ENCODE measurements at places on chromosomes 2 and 18. TPM values are rescaled to one million over a fixed set of nuclear protein-coding genes. Genes with fewer than 3 reads are reported as not detected.
A peak's percentile ranks its signal among the peaks of the same experiment; 100 is the strongest.

DNA sequence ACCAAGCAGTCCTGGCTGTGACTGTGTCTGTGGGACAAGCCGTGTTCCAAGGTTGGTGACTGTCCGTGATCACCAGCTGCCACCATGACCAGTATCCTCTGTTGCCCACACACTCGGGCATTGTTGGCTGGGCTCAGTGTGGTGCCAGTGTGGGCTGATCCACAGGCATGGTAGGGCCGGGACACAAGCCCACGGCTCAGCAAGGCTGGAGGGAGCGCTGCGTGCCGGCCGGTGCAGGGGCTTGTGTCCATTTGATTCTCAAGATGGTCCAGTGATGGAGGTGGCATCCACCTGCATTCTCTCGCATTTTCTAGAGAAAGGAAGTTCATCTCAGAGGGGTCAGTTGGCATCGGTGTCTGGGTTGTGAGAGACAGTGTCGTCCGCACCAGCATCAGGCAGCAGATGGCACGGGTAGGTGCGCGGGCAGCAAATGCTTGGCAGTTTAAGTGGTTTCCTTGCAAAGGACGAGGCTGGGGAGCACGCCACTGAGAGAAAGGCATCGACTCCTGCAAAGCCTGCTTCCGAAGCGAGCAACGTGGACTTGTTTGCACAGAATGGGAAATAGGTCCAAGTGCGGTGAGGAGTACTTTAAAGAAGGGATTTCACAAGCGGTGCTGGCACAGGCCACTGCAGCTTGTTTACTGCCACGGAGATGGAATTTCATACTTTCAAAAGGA is 20.9 kb downstream of the TWIST2 start:
- H3K27me3 ChIP-seq: no peaks in the 10 kb centered on the region
- H3K27ac ChIP-seq: no peak overlapping the region
- no peak for DNase-seq
- no peaks in the 10 kb centered on the region for H3K36me3 ChIP-seq
- no peak overlapping the region for H3K4me3 ChIP-seq

Gene FAM124B
- total RNA-seq: not detected

- H3K27ac ChIP-seq: no peak overlapping the region
- no peaks in the 10 kb centered on the region for H3K36me3 ChIP-seq
- no peaks in the 10 kb centered on the region for H3K4me1 ChIP-seq
- H3K4me3 ChIP-seq: no peak overlapping the region
- DNase-seq: no peak
Measured at GRCh38 chr2:212147921-212148513, 390.6 kb downstream of the ERBB4 start.

GRCh38 chr2:78061301-78061700 is 539.1 kb upstream of the LRRTM4 start:
- no peaks in the 10 kb centered on the region for H3K27me3 ChIP-seq
- no peak overlapping the region for H3K27ac ChIP-seq
- no peak overlapping the region for H3K4me3 ChIP-seq

Gene CPSF3
- total RNA-seq: 24.9 TPM

- no peak overlapping the region for H3K4me3 ChIP-seq
- H3K27me3 ChIP-seq: no peaks in the 10 kb centered on the region
- no peak overlapping the region for H3K27ac ChIP-seq
- no peaks in the 10 kb centered on the region for H3K4me1 ChIP-seq
- DNase-seq: peak; percentile 16
Measured at GRCh38 chr2:123993728-123994323, 31.3 kb upstream of the CNTNAP5 start.

Gene KCNG2
- 0.68 TPM for total RNA-seq

DNA sequence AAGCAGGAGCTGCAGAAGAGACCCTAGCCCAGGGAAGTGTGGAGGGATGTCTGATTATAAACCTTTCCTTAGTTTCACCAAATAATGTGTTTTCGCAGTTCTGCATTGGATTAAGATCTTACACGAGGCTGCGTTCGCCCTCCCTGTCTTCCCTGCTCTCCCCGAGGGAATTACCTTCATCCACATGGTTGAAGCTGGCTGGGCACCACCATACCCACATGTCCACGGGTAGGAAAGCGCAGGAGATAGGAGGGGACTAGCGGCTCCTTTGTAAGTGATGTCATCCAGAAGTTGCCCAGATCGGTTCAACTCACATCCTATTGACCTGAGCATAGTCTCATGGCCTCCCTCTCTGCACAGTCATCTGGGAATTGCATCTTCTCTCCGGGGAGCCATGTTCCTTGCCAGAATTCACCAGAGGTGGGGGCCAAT is 1.1 kb downstream of the TTL start:
- no peak for DNase-seq
- H3K27ac ChIP-seq: peak overlapping the region; percentile 76
- H3K27me3 ChIP-seq: no peaks in the 10 kb centered on the region
- peak overlapping the region; percentile 73 for H3K4me3 ChIP-seq
- peaks cover 7% of the 10 kb centered on the region for H3K4me1 ChIP-seq

DNA sequence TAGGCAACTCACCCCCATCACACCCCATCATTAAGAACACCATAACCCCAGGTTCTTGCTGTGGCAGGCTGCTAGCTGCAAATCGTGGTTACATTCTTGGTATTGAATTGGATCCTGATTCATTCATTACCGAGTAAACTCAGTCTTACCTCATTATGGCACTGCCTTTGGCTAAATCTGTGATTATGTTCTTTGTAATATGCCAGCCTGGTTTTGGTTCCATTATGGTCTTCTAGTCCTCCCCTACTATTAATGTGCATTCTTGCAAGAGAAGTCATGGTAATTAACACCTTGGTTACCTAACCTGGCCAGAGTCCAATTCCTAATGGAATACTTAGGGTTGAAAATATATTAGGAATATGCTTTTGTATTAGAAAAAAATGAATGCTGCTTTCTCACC is 258.9 kb upstream of the APCDD1 start:
- H3K36me3 ChIP-seq: no peaks in the 10 kb centered on the region
- no peak overlapping the region for H3K27ac ChIP-seq

DNA sequence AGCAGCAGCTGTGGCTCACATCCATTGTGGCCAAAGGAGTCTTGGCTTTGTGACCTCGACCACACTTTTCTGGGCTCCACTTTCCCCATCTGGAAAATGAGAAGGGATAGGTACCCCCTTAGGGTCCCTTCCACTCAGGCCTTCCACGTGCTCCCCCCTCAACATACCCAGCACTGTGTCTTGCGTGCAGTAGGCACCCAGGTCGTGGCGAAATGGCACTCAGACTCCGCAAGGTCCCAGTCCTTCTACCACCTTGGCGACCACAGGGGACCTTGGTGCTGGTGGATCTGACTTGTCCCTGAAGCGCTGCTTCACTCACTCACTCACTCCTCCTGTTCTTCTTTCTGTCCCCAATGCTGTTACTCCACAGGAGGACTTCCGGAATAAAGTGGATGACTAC is 19.9 kb upstream of the SCLY start:
- no peaks in the 10 kb centered on the region for H3K4me1 ChIP-seq
- H3K27me3 ChIP-seq: no peaks in the 10 kb centered on the region
- no peak overlapping the region for H3K27ac ChIP-seq
- no peak overlapping the region for H3K4me3 ChIP-seq

Gene FRZB
- total RNA-seq: 1.3 TPM

Gene CFAP53
- total RNA-seq: 1.4 TPM

- no peak for DNase-seq
- H3K4me3 ChIP-seq: no peak overlapping the region
- H3K27me3 ChIP-seq: no peaks in the 10 kb centered on the region
- no peaks in the 10 kb centered on the region for H3K36me3 ChIP-seq
- H3K4me1 ChIP-seq: no peaks in the 10 kb centered on the region
- H3K27ac ChIP-seq: no peak overlapping the region
Measured at GRCh38 chr18:2547477-2548087, 23.7 kb downstream of the METTL4 start.

Gene VWA3B
- not detected for total RNA-seq

- H3K4me3 ChIP-seq: peak overlapping the region; percentile 83
- H3K36me3 ChIP-seq: no peaks in the 10 kb centered on the region
- peak overlapping the region; percentile 94 for H3K27ac ChIP-seq
- peak; percentile 8 for DNase-seq
- no peaks in the 10 kb centered on the region for H3K27me3 ChIP-seq
- peaks cover 24% of the 10 kb centered on the region for H3K4me1 ChIP-seq
Measured at GRCh38 chr18:5237083-5237722, 40.1 kb upstream of the AKAIN1 start.

GRCh38 chr18:31064130-31064529 is 21.6 kb upstream of the DSC3 start:
- H3K27ac ChIP-seq: no peak overlapping the region
- no peaks in the 10 kb centered on the region for H3K4me1 ChIP-seq
- no peak overlapping the region for H3K4me3 ChIP-seq
- H3K27me3 ChIP-seq: no peaks in the 10 kb centered on the region

DNA sequence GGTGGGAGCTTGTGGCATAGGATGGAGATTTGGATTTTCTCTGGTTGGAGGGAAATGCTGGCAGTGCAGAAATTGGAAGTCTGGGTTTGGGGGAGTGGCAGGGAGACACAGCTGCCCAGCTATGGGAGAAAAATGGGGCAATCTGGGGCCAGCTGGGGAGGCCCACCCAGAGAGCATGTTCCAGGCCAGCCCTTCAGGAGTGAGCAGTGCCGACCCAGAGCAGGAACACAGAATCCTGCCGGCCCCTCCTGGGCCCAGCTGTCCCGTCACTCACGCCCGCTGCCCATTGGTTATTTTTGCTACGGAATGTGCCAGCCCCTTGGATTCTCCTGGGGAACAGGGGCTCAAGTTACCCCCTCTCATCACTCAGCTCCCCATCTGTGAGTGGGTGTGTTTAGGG is 4.9 kb downstream of the SPEG start:
- no peak overlapping the region for H3K27ac ChIP-seq
- H3K4me3 ChIP-seq: no peak overlapping the region
- peaks cover 20% of the 10 kb centered on the region for H3K27me3 ChIP-seq
- H3K36me3 ChIP-seq: no peaks in the 10 kb centered on the region

DNA sequence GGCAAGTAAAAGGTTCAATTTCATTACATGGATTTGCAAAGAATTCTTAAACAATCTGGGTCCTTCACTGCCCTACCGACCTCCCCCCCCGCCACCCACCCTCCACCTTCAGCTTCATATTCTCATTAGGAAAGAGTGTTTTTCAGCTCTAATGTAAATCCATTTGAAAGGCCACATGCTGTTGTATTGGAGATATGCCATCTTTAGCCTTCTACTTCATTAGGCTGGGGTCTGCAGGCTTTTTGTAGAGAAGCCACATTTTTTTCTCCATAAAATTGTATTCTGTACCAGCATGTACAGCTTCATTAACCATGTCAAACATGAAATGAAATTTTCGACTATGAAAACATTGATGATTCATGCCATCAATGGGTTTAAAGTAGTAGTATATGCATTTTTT is 42.8 kb upstream of the THUMPD2 start:
- no peaks in the 10 kb centered on the region for H3K4me1 ChIP-seq
- H3K4me3 ChIP-seq: no peak overlapping the region
- H3K27ac ChIP-seq: no peak overlapping the region
- no peaks in the 10 kb centered on the region for H3K27me3 ChIP-seq
- DNase-seq: no peak

DNA sequence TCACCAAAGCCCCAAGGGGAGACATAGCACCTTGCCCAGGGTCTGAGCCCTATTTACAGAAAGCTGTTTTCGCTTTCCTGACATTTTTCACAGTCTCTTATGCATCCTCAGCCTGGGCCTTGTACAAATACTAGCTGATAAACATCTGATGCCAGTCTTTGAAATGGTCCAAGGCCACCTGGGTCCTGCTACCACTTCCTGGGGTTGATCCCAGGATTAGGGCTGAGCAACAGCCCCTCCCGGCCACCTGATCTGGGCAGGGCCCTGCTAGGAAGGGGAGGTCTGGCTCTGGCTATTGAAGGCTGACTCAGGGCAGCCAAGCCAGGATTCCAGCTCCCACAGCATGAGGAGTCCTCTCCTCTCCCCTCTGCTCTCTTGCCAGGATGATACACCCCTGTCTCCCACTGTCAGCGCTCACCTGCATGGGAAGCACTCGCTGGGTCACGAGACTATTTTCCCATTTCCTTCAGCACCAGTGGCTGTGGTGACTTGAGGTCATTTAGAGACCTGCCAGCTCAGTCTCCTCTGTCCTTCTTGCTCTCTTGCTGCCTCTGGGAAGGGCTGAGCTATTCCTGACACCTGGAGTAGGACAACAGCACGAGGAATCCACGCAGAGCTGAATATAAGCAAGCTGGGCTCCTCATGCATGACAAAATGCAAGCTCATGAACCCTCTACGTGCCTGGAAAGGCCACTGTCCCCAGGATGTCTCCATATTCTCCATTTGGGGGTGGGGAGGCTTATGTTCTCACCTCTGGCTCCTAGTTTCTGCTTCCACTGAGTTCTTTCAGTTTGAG is 53.0 kb upstream of the LGALSL start:
- peak; percentile 79 for DNase-seq
- H3K4me1 ChIP-seq: peaks cover 54% of the 10 kb centered on the region
- peak overlapping the region; percentile 41 for H3K27ac ChIP-seq
- H3K4me3 ChIP-seq: no peak overlapping the region

Gene PCARE
- total RNA-seq: 0.17 TPM

DNA sequence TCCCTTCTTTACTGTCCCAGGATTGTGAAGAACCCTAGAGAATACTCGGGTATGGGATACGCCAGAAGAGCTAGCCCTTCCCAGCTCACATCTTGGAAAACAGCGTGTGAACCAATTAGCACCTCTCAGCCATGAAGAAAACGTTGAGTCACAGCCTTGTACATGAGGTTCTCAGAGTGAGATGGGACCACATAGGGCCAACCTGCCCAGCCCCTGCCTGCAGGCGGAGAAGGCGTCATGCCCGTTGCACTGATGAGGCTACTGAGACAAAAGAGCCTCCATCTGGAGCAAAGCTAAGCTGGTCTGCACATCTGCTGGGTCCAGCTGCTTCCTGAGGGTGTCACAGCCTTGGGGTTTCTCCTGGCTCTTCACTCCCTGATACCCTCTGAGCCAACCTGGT is 92.2 kb downstream of the LBH start:
- no peak overlapping the region for H3K4me3 ChIP-seq
- no peaks in the 10 kb centered on the region for H3K27me3 ChIP-seq
- no peak for DNase-seq
- no peak overlapping the region for H3K27ac ChIP-seq
- H3K4me1 ChIP-seq: no peaks in the 10 kb centered on the region

- no peaks in the 10 kb centered on the region for H3K27me3 ChIP-seq
- no peak overlapping the region for H3K4me3 ChIP-seq
- H3K4me1 ChIP-seq: peaks cover 13% of the 10 kb centered on the region
- H3K27ac ChIP-seq: no peak overlapping the region
Measured at GRCh38 chr18:12837747-12838146, 46.3 kb downstream of the PTPN2 start.

Gene ANKRD30B
- total RNA-seq: 0.04 TPM

GRCh38 chr18:13527730-13528129 is 198.6 kb downstream of the FAM210A start:
- no peak for DNase-seq
- H3K4me1 ChIP-seq: peaks cover 4% of the 10 kb centered on the region
- no peak overlapping the region for H3K27ac ChIP-seq
- no peaks in the 10 kb centered on the region for H3K27me3 ChIP-seq
- no peaks in the 10 kb centered on the region for H3K36me3 ChIP-seq

Gene SLC4A3
- total RNA-seq: 3.9 TPM

Gene RNU2-63P
- 45.8 TPM for total RNA-seq

Gene DYNAP
- not detected for total RNA-seq

Gene TMEM198
- 10.1 TPM for total RNA-seq

DNA sequence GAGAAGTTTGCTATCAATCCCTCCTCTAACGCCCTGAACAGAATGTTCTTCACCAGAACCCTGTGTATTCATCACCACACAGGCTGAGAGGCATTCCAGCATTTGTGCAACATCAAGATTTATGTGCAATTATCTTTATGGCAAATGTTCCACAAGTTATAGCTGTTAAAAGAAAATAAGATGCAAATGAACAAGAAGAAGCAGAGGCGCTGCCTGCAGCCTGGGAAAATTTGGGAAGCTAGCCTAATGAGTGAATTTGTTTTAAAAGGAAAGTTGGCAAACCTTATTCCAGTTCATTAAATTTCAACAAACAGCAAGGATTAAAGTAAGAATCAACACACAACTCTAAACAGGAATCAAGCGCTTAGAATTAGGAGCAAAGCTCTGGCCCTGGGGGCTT is 5.3 kb downstream of the TPO start:
- no peak overlapping the region for H3K4me3 ChIP-seq
- H3K36me3 ChIP-seq: no peaks in the 10 kb centered on the region
- DNase-seq: no peak
- no peaks in the 10 kb centered on the region for H3K4me1 ChIP-seq
